A549 treated with Hydrocortisone at 1 μM for 4 hours (cell line): ENCODE measurements at places on chromosomes 6 and 20. TPM values are rescaled to one million over a fixed set of nuclear protein-coding genes. Genes with fewer than 3 reads are reported as not detected.

KIAA1755 gene
- total RNA-seq, result 0.08 to 0.23 TPM (median 0.15 TPM) in 5 replicates

FAM184A gene
- not detected in 5 replicates for total RNA-seq

GGTLC1 gene
- not detected in 5 replicates for total RNA-seq

UNC93A gene
- total RNA-seq, result not detected in 5 replicates

SMLR1 gene
- not detected in 5 replicates for total RNA-seq

ARMH2 gene
- total RNA-seq, result not detected in 5 replicates

SLC39A7 gene
- 98.2 to 128 TPM (median 107 TPM) in 5 replicates for total RNA-seq

RNF182 gene
- total RNA-seq, result 2.9 to 4.1 TPM (median 3.2 TPM) in 5 replicates

BTBD9 gene
- total RNA-seq, result 2.1 to 2.8 TPM (median 2.5 TPM) in 5 replicates

ULBP3 gene
- 2.5 to 4.9 TPM (median 3.4 TPM) in 5 replicates for total RNA-seq

GPR63 gene
- total RNA-seq, result 0.38 to 0.47 TPM (median 0.43 TPM) in 5 replicates

GPLD1 gene
- total RNA-seq, result 0.71 to 1.4 TPM (median 1.1 TPM) in 5 replicates

KCNQ5 gene
- total RNA-seq, result 1.1 to 1.9 TPM (median 1.5 TPM) in 5 replicates

SYNDIG1 gene
- total RNA-seq, result 1.2 to 2.0 TPM (median 1.8 TPM) in 5 replicates

ERVFRD-1 gene
- total RNA-seq, result not detected in 5 replicates

BLTP3A gene
- 4.1 to 6.8 TPM (median 5.3 TPM) in 5 replicates for total RNA-seq

SIRPA gene
- 20.8 to 26.4 TPM (median 22.9 TPM) in 5 replicates for total RNA-seq
